Fibroblast of upper back skin (primary cell): ENCODE measurements at places on chromosomes 1 and 21.
A peak's percentile ranks its signal among the peaks of the same experiment; 100 is the strongest.

GRCh38 chr21:21103692-21104091, 105.5 kb downstream of the NCAM2 start:
- DNase-seq = no peak

DNA sequence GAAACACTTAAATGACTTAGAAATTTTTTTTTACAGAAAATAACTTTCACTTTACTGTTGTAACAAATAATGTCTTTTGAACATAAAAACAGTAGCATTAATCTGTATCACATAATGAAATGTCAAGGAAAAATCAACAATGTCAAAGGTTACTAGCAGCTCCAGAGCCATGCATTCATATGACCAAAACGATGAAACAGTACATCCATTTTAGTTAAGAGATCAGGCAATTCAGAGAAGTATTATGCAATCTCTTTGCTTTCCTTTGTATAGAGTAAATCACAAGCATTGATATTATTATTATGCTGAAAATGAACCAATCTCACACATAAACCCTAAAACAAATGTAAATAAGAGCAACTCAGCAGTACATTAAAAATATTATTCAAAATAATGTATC, 748.9 kb downstream of the PLA2G4A start:
- no peak for DNase-seq

DNA sequence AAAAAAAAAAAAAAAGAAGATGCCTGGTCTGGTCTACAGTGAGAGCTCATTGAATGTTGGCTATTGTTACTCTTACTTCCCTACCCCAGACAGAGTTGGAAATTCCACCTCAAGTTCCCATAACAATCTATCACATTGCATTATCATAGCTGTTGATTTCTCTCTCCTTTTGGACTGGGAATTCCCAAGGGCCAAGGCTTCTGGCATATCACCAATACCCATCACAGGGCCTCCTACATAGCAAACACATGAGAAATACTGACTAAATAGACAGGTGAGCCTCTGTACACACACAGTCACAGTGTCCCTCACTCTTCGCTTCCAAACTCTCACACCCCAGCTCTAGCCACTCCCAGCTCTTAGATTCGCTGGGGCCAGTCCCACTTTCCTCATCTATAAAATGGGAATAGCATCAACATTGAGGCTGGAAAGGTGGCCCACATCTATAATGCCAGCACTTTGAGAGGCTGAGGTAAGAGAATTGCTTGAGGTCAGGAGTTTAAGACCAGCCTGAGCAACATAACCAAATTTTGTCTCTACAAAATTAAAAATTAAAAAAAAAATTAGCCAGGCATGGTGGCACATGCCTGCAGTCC, 6.4 kb downstream of the PTAFR start:
- DNase-seq = no peak

DNA sequence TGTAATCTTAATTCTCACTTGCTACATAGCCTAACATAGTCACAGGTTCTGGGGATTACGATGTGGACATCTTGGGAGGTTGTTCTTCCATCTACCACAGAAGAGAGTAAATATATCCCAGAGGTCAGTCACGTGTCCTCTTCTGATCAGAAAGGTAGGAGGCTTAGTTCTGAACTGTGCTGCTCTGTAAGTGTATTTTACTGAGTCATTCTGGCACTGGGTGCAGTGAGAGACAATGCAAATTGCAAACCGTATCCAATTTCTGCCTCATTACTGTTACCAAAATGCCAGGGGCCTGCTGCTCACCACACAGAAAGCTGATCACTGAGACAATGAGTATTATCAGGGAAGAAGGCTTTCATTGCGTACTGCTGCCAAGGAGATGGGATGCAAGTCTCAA, 104.0 kb downstream of the GABPA start:
- DNase-seq = no peak

DNA sequence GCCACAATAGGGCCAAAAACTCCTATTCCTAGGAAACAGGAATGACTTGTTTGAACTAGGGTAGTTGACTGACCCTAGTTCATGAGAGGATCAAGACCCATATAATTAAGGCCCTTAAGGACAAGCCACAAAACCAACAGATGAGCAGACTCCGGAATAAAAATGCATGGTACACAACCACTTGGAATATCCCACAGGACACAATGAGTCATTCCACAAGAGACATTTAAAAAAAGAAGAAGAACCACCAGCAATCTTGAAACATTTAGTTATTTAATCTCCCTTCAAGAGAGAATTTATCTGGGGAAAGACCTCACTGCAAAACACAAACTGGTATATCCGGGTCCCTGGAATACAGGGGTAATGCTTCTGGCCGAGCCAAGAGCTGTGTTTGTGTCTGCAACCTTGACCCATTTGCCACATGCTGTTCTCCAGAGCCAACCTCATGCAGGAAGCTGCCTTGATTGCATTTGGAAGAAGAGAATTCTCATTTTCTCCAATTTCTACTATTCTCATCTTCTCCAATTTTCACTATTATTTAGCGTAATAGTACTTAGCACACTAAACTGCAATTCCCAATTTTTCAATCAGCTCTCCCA, 135.5 kb downstream of the TGFBR3 start:
- DNase-seq = peak; percentile 69

DNA sequence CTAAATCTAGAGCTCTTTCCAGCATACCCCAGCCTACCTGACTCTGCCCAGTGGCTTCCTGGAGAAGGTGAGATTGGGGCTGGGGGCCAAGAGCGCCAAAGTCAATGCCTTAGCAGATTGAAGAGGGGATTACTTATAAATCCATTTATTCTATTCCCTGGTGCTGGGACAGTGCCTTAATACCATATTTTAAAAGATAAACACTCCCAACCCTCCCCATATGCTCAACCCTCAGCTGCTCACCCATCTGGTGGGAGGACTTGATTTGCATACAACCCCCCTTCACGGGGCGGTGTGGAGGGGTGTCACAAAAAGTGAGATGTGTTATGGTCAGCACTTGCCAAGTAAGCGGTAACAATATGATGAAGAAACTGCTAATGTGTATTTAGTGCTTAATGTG, 3.2 kb upstream of the DISP3 start:
- no peak for DNase-seq

DNA sequence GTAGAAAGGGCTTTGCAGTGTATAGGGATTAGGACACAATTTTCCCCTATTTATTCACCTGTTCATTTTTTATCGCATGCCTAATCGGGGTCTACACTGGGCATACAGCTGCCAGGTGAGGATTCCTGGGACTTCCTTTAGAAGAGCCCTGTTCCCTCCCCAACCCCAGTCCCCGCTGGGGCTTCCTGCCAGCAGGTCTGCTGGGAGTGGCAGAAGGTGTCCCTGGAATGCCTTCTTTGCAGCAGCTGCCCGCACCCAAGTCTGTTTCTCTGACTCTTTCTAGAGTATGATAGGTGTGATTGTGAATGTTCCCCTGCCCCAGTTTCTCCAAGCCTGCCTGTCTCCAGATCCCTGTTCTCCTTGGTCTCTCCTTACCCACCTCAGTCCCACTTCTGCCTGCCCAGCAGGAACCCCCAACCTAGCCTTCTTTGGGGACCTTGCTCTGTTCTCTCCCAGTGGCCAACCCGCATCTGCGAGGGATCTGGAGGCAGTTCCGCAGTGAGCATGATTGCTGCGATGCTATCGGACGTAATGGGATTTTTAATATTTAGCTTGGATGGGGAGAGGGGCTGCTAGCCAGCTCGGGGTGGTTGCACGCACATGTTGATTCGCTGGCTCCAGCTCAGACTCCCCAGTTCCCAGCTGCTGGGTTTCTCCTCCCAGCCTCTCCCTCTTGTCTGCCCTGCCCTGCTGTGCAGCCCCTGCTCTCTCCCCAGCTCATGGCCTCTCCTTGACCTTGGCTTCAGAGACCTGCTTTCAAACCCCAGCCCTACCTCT, 79.8 kb downstream of the EPHB2 start:
- DNase-seq = no peak

DNA sequence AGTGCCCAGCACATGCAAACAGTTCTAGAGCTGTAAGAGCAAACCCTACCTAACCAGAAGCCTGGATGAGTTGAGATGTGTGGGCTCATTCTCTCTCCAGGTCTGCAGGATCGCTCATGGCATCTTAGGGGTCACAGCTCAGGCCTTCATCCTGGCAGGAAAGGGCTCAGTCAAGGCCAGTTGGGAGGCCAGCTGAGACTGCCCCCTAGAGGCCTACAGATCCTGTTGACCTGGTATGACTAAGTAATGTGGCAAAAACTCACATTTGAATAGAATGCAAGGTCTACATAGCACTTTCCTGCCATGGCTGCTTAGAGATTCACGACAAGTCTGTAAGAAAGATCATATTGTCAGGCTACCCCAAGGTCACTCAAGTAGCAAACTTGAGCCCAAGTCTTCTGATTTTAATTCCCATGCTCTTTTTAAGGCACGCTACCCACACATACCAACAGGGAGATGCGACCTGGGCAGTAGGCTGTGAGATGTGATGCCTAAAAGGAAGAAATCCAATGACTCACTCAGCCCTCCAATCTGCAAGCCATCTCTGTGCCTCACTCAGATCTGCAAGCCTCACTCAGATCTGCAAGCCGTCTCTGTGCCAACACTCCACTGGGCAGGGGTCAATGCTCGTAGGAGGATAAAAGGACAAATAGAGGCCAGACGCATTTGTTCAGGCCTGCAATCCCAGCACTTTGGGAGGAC, 5.1 kb upstream of the CAPN8 start:
- peak; percentile 42 for DNase-seq

DNA sequence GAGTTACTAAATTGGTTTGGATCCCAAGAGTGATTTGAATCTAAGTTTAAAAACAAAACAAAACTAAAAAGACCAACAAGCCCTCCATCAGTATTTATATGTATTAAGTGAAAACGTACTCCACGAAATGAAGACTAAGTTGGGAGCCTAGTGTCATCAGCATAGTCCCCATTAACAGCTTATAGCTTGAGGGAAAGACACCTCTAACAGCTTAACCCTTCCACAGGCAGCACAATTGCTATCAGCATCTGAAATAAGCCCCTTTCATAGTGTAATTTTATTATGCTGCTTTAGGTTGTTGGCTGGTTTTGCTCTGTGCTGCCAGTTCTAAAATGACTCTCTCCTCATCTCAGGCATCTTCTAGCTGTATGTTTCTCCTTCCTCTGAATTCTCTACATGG, 25.8 kb upstream of the ST6GALNAC5 start:
- DNase-seq = no peak

DNA sequence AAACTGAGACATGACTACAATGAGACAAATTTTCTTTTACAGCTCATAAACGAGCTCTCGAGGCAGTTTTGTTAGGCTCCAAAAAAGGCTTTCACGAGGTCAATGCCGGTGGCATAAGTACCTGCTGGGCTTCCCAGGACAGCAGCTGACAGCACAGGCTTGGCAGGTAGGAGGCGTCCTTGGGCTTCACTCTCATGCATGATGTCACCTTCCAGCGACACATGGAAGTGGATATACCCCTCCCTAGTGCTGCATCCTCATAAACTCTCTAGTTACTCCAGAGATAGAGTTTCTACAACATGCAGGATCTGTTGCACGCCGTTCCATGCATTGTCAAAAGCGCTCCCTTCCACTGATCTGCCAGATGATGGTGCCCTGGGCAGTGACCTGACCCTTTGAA, 112.5 kb upstream of the PAXBP1 start:
- no peak for DNase-seq

DNA sequence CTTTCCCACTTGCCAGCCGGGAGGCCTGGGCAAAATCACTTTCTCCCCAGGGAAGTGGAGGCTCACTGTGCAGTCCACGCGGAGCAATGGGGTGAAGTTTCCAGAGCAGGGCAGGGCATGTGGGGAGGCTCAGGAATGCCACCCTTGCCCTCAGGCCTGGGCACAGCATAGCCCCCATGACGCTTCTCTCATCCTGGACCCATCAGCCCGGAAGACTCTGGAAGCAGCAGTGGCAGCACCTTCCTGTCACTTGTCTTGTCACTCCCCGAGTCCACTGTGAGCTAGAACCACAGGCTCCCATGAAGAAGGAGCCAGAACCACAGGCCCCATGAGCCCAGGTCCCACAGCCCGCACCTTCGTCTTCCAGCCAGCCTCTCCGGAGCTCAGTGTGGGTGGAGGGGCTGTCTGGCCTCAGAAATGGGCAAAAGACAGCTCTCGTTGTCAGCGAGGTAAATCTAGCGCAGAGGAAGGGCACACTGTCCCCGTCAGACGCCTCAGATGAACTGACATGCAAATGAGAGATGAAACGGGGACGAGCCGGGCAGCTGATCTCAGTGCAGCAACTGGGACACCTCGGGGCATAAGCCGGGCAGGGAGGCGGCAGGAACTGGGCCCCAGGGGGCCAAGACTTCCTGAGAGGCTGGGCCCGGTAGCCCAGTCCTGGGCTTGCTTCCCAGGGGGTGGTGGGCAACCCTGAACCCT, 6.1 kb downstream of the PDE9A start:
- no peak for DNase-seq

DNA sequence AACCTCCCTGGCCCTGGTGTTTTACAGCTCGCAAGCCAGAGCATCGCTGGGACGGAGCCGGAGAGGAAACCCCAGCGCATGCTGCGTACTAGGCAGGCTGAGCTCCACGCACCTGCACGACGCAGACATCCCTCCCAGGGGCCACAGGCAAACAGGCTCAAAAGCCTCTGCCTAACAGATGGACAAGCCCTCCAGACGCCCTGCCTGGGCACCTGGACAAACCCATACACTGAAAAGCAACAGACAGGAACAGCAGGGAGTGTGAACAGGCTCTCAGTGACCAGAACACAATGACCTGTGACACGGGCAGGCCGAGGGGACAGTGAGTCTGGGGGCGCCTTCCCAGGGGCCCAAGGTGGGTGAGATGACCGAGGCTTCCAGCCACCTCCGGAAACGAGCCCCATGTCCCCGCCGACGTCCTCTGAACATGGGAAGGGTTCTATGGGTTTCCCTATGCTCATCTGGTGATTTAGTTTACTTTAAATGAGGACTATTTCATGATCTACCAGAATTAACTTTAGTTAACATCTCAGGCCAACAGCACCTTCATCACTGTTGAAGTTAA, 40.3 kb downstream of the NPHP4 start:
- no peak for DNase-seq

DNA sequence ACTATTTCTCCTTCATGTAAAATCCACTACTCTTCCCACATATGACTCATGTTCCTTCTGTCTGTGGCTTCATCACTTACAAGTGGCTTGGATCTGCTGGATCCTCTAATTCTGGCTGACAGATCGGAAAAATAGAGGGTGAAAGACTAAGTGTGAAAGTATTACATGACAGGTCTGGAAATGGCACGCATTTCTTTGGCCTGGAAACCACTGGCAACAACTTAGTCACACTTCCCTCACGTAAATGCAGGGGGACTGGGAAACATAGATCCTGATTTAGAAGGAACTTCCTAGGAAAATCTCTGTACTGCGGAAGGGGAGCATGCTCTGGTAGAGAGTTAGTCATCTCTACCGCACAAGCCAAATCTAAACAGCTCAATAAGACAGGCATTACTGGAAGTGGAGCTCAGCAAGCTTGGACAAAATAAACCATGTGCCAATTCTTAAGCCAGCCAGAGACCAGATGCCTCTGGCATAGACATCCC, 305.4 kb upstream of the PTBP2 start:
- DNase-seq = peak; percentile 99
